Astrocyte (in vitro differentiated cells and primary cell): ENCODE measurements at places on chromosomes 2 and 18. TPM values are rescaled to one million over a fixed set of nuclear protein-coding genes. Genes with fewer than 3 reads are reported as not detected.

DNA sequence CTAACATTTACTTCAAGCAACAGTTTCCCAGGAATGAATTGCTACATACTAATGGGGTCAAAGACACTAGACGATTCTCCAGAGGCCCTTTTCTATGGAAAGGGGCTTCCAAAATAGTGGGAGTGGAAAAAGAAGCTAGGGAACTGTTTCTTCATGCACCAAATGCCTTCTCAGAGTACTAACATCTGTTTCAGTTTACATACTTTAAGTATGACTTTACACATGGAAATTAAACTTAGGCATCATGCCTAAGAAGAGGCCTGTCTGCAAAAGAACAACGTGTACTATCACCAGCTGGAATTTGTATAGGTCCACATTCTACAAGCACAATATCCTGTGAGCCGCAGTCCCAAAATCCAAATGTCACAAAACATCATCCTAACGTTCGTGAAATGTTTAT, 29.4 kb upstream of the WDR75 start:
- no peak overlapping the region for H3K4me3 ChIP-seq
- peaks cover 38% of the 10 kb centered on the region for H3K4me1 ChIP-seq
- DNase-seq = peak; percentile 92
- H3K27me3 ChIP-seq = no peaks in the 10 kb centered on the region

- no peak overlapping the region for H3K4me3 ChIP-seq
- no peak for DNase-seq
- H3K4me1 ChIP-seq = peaks cover 5% of the 10 kb centered on the region
- H3K36me3 ChIP-seq = no peaks in the 10 kb centered on the region
These were observed 533.5 kb downstream of the TNS1 start for GRCh38 chr2:217469203-217469810.

DNA sequence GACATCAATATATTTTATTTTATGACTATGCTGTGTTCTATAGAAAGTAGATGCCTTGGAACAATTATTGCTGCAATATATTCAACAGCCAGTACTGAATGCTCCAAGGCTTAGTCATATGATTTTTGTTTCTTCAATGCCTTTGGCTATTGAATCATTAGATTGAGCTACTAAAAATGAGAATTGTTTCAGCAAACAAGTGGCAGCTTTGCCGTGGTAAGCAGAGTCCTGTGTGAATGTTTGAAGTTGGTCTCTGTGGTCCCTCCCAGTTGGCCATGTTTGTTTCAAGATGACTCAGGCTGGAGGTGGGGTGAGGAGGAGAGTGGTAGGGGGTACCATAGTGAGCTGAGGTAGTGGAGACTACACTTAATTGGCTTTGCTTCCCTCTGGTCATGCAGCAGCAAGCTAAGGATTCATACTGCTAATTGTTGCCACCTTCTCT, 198.6 kb upstream of the EPAS1 start:
- peak overlapping the region; percentile 79 for H3K27ac ChIP-seq
- H3K36me3 ChIP-seq = no peaks in the 10 kb centered on the region
- no peaks in the 10 kb centered on the region for H3K27me3 ChIP-seq
- H3K4me3 ChIP-seq = no peak overlapping the region
- DNase-seq = peak; percentile 89

Gene FAM210A
- 18.0 and 21.9 TPM in 2 replicates for total RNA-seq

- no peaks in the 10 kb centered on the region for H3K4me1 ChIP-seq
- no peak for DNase-seq
- H3K4me3 ChIP-seq = no peak overlapping the region
- no peaks in the 10 kb centered on the region for H3K27me3 ChIP-seq
- H3K27ac ChIP-seq = no peak overlapping the region
- H3K36me3 ChIP-seq = no peaks in the 10 kb centered on the region
These were observed 153.3 kb upstream of the NOSTRIN start for GRCh38 chr2:168649105-168649504.
